Testis (tissue), 5 donors: ENCODE measurements at places on chromosomes 7 and 10.

GRCh38 chr7:29607889-29608288 is 44.3 kb downstream of the PRR15 start:
- DNase-seq = no peak

- DNase-seq = no peak
Observed at GRCh38 chr10:67955614-67956013, 71.2 kb downstream of the SIRT1 start.

GRCh38 chr10:103651783-103652476 is 158.4 kb downstream of the NEURL1 start:
- peak; percentile 36 for DNase-seq

GRCh38 chr10:133343558-133343957 is 3.6 kb upstream of the PRAP1 start:
- DNase-seq = no peak

DNA sequence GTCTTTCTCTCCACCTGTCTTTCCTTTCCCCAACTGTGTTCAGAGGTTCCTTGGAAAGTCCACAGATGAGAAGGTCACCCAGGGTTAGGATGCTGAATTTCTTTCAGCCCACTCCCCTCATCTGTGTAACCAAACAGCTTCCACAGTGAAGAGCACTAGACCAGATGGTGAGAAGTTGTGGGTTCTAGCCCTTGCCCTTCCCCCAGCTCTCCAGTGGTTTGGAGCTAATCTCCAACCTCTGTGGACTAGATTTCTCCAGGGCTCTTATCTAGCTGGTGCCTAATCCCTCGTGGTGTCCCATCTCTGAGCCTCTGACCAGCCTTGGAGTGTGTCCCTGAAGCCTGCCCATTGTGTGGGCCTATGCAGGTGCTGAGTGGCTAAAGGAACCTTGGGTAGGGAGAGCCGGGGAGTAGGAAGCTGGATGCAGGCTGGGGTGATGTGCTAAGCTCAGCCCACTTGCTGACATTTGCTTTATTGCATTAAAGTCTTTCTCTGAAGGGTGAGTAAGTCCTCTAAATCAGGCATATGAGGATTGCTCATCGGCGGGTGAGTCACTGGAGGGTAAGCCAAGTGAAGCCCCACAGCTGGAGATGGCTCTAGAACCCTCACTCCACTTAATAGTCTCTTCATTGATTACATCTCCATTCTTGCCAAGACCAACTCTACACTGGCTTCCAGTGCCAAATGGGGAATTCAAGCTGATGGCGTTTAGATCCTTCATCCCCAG is 14.9 kb downstream of the DUSP5 start:
- no peak for DNase-seq

DNA sequence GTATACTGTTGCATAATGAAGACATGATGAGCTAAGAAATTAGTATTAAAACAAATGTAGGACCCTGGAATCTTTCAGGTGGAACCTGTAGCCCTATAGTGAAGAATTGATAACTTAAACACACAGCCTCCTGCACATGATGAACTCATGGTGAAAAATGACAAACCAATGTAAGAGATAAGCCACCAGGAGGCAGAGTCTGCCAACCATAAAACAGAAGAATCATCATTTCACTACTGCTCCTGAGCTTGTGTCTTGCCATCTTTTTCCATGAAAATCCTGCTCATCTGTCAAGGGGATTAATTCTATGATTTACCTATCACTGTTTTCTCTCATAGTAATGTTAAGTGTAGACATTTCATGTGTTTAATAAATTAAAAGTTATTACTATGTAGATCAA is 363.9 kb downstream of the MALRD1 start:
- peak; percentile 62 for DNase-seq

DNA sequence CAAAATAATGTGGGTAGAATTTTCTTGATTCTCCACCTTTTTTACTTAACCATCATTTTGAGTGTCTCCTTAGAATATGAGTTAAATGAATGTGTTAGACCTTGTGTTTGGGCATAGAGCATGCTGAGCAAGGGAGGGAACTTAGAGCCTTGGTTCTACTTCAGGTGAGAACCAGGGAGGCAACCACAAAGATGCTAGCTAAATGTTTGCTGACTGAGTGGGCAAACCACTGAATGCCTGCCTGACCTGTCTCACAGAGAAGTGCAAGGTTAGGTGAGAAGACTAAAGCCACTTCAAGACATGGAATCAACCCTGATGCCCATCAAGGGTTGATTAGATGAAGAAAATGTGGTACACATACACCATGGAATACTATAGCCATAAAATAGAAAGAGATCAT is 242.6 kb upstream of the ZNF32 start:
- no peak for DNase-seq

- DNase-seq = no peak
Observed at GRCh38 chr7:77687747-77688144, 8.5 kb upstream of the RSBN1L start.

GRCh38 chr7:144955422-144955821 is 119.6 kb upstream of the TPK1 start:
- DNase-seq = no peak

- no peak for DNase-seq
Observed at GRCh38 chr7:124042826-124043225, 10.0 kb upstream of the TMEM229A start.

DNA sequence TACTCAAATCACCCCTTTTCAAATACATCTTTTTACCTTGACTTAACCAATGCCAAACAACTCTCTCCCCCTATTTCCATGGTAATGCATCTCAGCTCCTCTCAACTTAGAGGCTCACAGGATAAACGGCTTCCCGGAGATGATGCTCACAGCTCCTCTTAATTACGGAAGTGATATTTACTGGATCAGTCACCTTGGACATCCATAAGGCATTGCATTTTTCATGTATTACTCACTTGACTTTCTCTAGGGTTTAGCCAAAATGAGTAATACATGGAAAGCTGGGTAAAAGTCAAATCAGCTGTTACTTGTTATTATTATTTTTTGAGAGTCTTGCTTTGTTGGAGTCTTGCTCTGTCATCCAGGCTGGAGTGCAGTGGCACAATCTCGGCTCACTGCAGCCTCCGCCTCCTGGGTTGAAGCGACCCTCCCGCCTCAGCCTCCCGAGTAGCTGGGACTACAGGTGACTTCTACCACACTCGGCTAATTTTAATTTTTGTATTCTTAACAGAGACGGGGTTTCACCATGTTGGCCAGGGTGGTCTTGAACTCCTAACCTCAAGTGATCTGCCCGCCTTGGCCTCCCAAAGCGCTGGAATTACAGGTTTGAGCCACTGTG is 73.3 kb upstream of the RHEB start:
- DNase-seq = no peak

GRCh38 chr7:66088861-66089838 is 13.5 kb downstream of the ASL start:
- no peak for DNase-seq

GRCh38 chr7:84949501-84949900 is 237.4 kb downstream of the SEMA3D start:
- no peak for DNase-seq

GRCh38 chr7:72190919-72191318 is 221.2 kb downstream of the CALN1 start:
- no peak for DNase-seq

DNA sequence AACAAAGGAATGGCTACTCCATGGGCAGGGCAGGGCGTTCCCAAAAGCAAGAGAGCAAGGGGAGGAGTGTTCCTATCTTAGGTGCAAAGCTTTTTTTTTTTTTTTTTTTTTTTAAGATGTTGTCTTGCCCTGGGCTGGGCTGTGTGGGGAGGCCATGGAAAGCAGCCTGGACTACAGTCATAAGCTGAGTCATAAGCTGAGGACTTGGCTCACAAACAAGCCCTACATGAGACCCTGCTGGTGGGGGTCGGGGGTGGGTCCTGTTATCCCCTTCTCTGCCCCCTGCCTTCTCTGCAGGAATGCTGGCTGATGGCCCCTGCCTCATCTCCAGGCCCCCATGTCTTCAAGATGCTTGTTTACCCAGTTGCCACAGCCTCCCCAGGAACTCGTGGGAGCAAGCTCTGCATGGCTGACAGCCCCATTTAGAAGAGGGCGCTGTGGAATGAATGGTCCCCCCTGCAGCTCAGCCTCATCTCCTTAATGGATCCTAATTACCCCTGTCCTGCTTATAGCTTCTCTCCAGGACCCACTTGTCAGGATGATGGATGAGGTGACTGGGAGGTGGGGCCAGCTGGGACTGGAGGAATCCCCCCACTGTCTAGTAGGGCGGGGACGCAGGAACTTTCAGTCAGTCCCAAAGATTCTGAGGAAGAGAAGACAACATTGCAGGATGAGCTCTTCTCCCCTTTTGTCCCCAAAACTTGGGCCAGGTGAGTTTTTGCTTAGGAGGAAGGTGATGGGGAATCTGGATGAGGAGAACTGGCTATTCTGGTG is 340.8 kb upstream of the PODXL start:
- DNase-seq = no peak

- no peak for DNase-seq
Observed at GRCh38 chr10:80275135-80275498, 14.3 kb downstream of the MAT1A start.

DNA sequence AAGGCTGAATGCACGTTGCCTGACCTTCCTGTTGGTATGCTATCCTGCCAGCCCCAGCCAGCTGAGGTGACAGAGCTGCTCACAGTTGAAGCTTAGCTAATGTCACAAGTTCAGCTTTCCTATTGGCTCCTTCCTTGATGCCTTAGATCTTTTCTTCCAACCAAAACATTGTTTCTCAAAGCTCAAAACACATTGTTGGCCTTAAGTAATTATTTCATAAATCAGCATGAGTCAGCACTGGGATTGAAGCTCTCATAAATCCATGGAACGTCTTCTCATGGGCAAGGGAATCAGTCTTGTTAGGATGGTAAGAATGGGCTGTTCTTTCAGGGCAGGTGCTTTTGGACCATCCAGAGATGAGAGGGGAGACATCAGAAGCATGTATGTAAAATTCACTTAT is 128.1 kb upstream of the SAMD8 start:
- DNase-seq = no peak

GRCh38 chr10:109889867-109890266 is 33.4 kb downstream of the XPNPEP1 start:
- no peak for DNase-seq

GRCh38 chr10:111102359-111102837 is 25.6 kb downstream of the ADRA2A start:
- no peak for DNase-seq

DNA sequence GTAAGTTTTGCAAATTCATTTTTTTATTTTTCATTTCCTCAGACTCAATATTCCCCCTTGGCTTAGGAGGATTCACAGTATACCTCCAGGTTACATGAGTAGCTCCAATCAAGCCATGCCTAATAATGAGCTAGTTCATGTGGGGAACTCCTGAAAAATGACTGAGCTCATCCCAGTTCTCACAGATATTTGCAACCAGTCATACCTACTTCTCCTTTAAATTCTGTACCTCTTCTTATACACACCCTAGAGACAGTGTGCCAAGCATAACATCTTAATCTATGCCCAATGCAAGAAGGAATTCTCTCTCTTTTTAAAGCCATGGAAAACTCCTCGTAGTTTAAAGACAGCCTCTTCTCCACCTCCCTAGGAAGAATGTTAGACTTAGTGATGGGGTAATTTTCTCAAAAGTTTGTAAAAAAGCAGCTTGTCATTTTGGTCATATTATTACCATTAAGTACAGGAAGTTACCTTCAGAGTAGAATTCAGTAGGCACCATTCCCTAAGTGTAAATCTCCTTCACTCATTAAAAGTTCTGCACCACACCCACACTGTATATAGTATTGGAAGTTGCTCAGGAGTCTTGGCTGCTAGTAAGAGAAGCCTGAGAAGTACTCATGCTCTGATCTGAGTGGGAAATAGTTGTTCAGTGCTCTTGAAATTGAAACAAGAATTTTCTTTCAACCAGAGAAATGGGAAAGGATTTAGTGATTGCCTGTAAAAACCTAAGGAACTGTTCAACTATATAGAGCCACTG is 72.7 kb downstream of the PTPRZ1 start:
- no peak for DNase-seq

DNA sequence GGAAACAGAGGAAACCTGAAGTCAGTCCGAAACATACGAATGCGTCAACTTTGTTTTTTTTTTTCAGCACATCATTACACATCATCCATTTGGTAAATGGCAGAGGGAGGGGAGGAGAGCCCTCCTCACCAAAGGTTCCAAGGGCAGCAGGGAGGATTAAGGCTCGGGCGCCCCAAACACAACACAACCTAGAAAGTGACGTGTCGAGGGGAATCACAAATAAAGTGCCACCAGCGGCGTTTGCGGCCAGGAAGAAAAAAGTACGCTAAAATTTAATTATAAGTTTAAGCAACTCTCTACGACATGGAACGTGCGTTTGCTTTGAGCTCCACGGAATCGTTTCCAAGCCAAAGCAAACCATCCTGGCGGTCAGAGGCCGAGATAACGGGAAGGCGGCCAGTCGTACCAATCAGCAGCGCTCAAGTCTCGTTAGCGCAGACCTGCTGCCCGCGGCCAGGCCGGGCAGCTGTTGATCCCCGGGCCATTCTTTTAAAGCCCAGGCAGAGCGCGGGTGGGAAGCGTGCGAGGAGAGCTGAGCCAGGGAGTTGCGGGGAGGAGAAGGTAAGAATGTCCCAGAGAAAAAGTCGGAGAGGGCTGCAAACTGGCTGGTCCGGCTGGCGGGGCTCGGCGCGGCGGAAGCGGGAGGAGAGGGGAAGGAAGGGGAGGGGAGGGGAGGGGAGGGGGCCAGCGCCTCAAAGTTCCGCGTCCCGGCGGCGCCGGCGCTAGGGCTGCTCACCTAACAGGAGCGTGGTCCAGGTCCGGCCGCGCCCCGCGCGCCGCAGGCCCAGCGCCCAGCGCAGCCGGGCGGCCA is 719 bp downstream of the DPY19L1 start:
- DNase-seq = peak; percentile 66

GRCh38 chr7:2247141-2247995 is 5.3 kb downstream of the NUDT1 start:
- no peak for DNase-seq

DNA sequence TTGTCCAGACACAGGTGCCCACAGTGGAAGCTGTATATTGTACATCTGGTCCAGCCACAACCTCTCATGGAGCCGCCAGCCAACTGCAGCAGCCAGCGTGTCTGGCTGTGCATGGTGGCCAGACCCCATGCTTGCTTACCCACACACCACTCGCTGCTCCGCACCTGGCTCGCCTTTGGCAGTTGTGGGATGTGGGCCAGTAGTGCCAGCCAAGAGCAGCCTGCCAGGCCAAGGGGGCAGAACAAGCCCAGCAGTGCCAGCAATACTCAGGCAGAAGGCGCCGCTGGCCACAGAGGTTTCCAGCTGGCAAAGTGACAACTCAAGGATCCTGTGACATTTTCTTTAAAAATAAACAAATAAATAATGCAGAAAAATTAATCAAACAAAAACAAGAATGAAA is 11.7 kb upstream of the TMEM243 start:
- no peak for DNase-seq

DNA sequence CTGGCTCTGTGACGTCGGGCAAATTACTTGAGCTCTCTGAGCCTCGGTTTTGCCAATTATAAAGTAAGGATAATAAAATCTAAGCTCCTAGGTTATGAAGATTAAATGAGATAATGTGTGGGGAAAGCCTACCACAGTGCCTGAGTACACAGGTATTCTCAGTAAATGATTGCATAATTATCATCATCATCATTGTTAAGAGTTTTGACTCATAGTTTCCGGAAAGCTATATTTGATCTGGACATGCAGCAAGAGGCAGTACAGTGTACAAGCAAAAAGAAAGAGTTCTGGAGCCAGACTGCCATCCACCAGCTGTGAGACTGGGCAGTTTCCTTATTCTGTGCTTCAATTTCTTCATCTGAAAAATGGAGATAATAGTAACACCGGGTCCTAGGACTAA is 155.6 kb upstream of the YAE1 start:
- DNase-seq = no peak
